ENCODE measurements at places on chromosomes 12 and 14.

GRCh38 chr14:60859525-60859924 lies 121.4 kb downstream of the TRMT5 start:
- DNase-seq: no peak

DNA sequence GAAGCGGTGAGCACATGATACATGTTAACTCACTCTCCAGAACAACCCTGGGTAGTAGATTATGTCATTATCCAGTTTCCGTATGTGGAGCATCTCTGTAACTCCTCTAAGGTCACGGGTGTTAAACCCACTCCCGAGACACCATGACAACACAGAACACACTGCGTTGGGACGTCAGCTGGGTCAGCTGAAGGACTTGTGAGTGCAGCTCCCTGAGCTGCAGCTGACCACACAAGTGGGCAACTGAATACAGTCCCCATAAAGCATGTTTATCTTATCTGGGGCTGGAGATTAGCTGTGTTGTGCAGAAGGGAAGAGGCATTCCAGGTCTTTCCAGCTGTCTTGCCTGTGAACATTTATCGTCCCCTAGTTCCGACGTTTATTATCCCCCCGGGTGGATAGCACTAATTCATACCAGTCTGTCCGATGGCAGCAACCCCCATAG lies 211.5 kb downstream of the CHST11 start:
- DNase-seq: no peak

GRCh38 chr12:129009833-129010622 lies 156.8 kb downstream of the GLT1D1 start:
- no peak for DNase-seq

GRCh38 chr14:61661471-61662400 lies 33.6 kb upstream of the HIF1A start:
- peak; percentile 38 for DNase-seq

GRCh38 chr12:116009805-116010204 lies 267.7 kb downstream of the MED13L start:
- DNase-seq: peak; percentile 46

DNA sequence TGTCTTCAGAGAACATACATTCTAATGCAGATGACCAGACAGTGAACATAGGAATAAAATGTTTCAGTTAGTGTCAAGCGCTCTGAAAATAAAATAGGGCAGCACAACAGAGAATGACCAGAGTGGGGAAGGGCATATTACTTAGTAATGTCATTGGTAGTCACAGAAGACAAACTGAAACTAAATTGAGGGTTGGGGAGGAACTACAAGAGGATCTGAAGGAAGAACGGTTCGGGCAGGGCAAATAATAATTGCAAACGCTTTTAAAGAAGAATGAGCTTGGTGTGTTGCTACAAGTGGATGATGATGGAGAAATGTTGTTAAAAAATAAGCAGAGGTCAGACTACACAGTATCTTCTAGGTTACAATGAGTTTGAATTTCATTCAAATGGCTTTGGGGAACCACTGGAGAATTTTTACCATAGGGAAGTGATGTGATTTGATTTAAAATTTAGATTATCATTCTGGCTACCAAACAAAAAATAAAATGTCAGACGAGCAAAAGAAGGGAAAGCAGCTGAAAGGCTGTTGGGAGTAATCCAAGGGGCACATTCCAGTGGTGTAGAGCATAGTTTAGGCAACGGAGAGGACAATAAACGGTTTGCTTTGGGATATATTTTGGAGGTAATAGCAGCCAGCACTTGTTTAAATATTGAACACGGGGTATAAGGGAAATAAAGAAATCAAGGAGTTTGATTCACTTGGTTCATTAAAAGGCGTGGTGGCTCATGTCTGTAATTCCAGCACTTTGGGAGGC lies 56.3 kb upstream of the SLC6A13 start:
- no peak for DNase-seq

DNA sequence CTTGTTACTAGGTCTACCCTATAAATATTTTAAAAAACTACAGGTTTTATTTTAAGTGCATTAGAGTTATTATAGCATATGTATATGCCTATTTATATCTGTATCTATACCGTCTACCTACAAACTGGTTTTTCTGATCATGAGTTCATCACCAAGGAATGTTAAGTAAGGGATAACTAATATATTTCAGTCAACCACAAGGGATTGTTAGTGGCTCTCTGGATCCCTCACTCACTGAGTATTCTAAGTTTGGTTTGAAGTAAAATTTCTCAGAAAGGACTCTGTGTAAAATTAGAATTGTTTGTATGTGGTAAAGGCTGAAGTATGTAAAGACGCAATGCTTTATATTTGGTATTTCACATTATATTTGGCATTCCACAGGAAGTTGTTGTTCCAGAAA lies 4.8 kb downstream of the EPYC start:
- peak; percentile 53 for DNase-seq

- DNase-seq: peak; percentile 100
Measured at GRCh38 chr12:65656891-65657351, 167.4 kb upstream of the HMGA2 start.

GRCh38 chr14:74941676-74942097 lies 13.7 kb downstream of the PGF start:
- peak; percentile 76 for DNase-seq

- no peak for DNase-seq
Measured at GRCh38 chr12:71581206-71581605, 82.4 kb downstream of the ZFC3H1 start.

DNA sequence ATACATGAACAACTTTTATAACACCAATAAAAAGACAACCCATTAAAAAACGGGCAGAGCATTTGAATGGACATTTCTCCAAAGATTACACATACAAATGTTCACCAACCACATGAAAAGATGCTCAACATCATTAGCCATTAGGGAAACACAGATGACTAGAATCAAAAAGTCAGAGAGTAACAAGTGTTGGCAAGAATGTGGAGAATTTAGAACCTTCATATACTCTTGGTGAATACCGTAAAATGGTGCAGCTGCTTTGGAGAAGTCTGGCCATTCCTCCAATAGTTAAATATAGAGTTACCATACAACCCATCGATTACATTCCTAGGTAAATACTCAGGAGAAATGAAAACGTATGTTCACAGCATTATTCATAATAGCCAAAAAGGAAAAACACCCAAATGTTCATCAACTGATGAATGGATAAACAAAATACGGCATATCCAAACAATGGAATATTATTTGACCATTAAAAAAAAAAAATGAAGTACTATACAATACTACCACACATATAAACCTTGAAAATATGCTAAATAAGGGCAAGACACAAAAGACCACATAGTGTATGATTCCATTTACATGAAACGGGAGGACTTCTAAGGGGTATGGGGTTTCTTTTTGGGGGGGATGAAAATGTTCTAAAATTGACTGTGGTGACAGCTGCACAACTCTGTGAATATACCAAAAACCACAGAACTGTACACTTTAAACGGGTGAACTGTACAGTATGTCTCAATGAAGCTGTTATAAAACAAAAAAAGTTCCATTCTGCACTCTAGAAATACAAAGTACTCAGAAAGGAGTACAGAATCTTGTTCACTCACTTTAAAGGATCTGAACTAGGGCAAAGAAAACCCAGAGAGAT lies 3.2 kb downstream of the CORO1C start:
- DNase-seq: no peak

GRCh38 chr12:115619889-115620288 lies 657.6 kb downstream of the MED13L start:
- DNase-seq: no peak

DNA sequence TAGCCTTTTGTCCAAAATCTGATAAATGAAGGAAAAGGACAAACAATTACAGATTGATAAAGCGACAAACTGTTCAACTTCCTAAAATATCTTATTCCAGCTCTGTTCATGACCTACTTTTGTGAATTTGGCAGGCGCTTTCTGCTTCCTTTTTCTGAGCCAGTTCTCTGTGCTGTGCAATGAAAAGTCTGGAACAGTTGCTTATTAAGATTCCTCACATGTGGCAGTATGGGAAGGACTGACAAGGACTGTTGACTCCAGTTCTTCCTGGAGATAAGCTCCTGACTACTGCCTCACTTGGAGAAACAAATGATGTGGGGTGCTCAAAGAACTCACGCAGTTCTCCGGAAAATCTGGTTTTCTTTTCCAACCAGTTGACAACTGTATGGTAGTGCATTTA lies 58.3 kb upstream of the ANP32D start:
- no peak for DNase-seq

DNA sequence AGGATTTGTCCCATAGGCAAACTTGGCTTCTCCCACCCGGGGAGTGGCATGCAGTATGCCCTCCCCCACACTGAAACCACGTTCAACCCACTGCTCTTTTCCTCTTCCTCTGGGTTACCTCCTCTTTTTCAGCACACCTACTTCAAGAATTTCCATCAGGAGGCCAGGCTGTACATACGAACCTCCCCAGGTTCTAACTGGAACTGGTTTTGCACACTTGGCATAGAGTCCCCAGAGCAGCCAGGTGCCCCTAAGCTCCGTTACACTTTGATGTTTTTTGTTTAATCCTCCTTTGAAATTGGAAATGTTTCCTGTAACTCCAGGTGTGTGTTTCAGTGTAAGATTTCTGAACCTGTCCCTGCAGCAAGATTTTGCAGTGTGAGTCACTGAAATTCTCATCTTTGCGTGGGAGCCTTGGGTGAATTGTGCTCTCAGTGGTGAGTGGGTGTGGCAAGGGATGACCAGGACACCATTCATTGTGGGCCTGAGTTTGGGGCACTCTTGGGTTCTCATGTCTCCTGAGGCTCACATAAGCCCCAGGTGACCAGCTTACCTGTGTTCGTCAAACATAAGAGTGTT lies 18.2 kb downstream of the CD9 start:
- no peak for DNase-seq

DNA sequence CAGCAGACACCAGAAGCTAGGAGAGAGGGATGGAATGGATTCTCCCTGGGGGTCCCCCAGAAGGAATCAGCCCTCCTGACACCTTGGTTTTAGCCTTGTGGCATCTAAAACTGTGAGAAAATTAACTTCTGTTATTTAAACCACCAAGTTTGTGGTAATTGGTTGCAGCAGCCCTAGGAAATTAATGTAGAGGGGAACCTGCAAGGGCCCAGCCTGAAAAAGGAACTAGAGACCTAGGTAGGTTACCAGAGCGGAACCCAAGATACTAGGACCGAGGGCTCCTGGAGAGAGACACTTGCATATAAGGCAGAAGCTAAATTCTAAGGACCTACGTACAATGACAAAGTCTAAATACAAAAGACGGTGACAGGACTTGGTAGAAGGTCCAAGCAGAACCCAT lies 8.1 kb upstream of the DENND5B start:
- no peak for DNase-seq

GRCh38 chr14:72126561-72126960 lies 194.3 kb downstream of the RGS6 start:
- no peak for DNase-seq

- DNase-seq: no peak
Measured at GRCh38 chr14:78683206-78683605, 513.0 kb downstream of the NRXN3 start.

DNA sequence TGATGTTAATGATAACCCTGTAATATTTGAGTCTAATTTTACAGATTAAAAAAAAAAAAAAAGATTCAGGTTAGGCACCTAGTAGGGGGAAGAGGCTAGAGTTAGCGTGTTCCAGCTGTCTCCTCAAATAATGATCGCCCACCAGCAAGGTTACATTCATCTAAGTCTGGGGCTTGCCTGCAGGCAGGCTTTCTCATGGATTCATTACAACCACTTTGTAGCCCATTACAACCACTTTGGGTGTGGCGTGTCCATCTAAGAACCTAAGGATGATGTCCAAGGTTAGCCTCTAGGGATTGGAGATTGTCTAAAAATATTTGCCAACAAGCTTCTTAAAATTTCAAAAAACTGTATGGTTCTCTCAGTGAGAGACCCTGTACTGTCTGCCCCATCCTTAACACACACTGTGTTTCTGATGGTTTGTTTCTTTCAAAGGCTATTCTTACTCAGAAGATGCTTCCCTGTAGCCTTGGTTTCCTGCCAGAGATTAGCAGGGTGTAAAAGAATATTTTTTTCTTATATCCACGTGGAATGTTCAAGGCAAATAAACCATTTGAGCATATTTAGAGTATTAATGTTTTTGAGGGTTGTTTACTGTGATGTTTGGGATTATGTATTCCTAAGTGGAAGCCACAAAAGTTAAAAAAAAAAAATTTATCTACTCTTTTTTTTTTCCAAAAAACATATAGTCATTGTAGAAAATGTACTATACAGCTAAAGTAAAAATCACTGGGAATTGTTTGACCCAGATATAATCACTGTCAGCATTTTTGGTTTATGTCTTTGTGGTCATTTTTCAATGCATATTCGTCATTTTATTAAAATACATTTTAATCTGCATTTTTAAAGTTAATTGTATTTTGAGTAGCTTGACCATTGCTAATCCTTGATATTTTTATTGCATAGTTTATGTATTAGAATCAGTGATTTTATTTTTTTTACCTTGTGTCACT lies 1.7 kb downstream of the DYNC1H1 start:
- peak; percentile 59 for DNase-seq

GRCh38 chr12:1966561-1967226 lies 37.6 kb downstream of the DCP1B start:
- DNase-seq: no peak

- DNase-seq: no peak
Measured at GRCh38 chr12:57135527-57136326, 7.4 kb downstream of the LRP1 start.

GRCh38 chr12:82047446-82047845 lies 288.3 kb upstream of the PPFIA2 start:
- DNase-seq: no peak

- no peak for DNase-seq
Measured at GRCh38 chr12:66456612-66457011, 154.3 kb downstream of the HELB start.

DNA sequence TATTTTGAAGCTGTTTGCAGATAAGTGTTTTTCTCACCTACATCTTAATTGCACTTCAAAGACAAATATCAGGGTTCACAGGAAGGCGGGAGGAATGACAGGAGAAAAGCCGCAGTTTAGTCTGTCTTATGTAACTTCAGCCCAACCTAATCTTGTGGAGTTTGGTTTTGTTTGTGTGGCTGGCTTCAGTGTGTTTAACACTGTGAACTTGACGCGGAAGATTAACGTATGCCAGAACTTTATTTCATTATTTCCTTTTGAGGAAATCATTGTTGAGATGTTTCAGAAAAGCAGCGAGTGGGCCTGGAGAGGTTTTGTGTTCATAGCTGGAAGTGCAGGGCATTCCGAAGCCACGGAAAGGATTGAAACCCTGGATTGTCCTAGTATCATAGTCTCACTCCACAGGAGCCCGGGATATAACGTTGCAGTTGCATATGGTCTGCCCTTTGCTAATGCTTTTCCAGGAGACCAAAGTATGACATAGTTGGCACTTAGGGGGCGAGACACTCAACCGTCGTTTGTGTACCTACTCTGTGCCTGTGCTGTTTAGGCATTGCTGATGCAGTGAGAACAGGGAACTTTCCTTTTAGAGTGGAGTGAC lies 2.0 kb downstream of the PELI2 start:
- no peak for DNase-seq

GRCh38 chr12:87720967-87721366 lies 308.2 kb downstream of the C12orf50 start:
- no peak for DNase-seq

DNA sequence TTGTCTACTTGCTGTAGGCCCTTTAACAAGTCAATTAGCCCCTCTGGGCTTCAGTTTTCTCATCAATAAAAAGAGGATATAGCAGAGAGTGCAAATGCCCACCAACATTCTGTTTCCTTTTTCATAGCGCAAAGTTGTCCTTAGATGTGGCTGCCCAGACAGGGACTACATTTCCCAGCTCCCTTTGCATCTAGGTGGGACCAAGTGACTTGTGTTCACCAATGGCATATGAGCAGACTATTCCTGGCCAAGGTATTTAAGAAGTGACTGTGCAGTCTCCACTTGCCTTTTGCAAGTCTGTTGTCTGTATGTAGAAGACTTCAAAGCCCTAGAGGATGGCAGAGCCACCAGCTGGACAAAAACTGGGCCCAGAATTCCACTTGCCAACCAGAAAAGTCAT lies 59.7 kb downstream of the DAO start:
- peak; percentile 48 for DNase-seq

Measured in ELR (cell line).